ENCODE measurements at places on chromosomes 12 and 14.

DNA sequence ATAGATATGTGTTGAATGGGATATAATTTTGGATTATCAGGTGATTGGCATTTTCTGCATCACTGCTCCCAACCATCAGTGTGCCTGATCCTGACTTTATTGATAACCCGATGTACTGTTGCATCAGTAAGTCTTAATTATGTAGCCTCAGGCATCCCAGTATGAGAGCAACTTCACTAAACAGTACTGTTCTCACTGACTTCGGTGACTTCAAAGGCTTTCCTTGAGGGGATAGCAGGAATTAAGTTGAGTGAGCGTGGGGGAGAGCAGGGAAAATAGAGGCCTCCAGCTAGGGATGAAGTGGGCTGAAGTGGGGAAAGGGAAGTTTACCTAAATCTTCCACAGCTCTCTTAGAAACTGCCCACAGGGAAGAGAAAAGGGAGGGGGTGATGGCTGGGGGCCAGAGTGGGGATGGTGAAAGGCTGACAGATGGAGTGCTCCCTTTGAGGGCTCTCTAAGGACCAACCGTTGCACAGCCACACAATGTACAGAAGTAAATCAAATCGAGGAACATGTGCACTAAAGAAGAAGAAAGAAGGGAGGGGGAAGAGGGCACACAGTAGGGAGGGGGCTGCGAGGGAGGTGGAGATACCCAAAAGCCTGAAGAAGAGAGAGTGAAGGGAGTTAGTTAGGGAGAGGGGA is 10.7 kb upstream of the NEUROD4 start:
- no peak for DNase-seq

DNA sequence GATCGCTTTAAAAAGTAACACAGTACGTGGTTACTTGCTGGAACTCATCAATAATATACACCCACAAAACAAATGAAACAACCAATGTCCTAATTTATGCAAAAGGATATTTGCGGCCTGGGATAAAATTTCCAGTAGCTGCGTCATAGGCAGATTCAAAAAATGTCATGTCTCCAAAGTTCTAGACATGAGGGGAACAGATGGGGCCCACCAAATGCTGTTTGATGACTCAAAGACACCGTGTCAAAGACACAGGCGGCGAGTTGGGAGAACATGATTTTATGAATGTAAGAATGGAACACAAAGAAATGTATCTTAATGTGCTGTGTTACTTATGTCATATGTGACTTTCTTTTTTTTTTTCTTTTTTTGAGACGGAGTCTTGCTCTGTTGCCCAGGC is 34.3 kb upstream of the NCOR2 start:
- no peak for DNase-seq

DNA sequence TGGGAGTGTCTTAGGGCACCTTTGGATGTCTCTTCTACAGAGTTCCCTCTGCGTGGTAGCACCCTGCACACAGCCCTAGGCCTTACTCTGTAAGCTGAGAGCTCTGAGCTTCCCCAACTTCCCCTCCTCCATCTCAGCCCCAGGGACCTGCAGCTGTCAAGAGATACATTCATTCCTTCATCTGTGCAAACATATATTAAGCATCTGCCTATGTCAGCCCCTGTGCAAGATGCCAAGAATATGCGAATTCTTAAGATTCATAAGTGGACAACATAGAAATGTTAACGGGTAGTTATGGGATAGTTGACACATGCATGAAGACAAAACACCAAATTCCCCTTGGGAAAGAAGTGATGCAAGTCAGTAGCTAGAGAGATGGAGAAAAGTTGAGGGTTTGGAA is 190.8 kb downstream of the SLC41A2 start:
- no peak for DNase-seq

DNA sequence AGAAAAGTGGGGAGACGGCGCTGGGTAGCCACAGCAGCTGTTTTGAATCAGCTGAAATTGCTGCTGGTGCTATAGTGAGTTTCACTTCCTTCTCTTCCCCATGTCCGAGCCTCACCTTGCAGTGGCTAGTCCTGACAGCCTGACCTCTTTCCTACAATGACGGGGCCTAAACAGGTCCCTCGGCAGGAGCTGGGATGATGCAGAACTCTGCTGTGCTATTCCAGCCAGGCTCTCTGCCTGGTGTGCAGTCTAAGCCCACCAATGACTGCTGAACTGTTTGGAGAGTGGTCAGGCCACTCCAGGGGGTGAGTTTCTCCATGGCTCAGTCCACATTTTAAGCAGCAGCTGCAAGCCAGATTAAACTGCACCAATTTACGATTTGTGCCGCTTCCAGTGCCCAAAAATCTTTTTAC is 207.3 kb downstream of the TTC7B start:
- no peak for DNase-seq

GRCh38 chr12:75322464-75322863 is 7.7 kb downstream of the CAPS2 start:
- DNase-seq, result no peak

DNA sequence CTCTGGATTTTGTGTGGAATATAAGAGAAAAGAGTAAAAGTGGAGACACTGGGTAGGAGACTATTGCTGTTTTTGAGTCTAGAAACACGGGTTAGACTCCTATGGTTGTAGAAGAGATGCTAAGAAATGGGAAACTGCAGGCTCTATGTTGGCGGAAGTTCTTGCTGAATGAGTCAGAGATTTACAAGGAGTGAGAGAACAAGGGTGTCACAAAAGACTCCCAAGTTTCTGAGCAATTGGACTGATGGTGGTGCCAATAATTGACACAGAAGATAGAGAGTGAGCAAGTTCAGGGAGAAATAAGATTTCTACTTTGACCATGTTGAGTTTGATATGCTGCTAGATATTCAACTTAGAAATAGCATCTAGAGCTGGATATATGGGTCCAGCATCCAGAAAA is 2.6 kb upstream of the PRKD1 start:
- DNase-seq, result no peak

DNA sequence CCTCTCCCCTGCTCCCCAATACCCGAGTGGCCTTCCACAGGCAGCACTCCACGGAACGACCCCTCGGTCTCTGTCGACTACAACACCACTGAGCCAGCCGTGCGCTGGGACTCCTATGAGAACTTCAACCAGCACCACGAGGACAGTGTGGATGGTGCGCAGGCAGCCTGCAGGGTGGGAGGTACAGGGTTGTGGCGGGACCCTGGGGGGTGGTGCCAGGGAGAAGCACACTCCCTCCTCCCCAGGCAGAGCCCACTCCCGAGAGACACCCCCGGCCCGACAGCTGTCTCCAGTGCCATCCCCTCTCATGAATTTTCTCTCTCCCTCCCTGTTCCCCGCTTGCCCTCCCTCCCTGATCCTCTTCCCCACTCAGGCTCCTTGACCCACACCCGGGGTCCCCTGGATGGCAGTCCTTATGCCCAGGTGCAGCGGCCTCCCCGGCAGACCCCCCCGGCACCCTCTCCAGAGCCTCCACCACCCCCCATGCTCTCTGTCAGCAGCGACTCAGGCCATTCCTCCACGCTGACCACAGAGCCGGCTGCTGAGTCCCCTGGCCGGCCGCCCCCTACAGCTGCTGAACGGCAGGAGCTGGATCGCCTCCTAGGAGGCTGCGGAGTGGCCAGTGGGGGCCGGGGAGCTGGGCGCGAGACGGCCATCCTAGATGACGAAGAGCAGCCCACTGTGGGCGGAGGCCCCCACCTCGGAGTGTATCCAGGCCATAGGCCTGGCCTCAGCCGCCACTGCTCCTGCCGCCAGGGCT is 9.0 kb downstream of the TNS2 start:
- no peak for DNase-seq

- DNase-seq, result no peak
Measured at GRCh38 chr12:100955139-100955538, 160.6 kb downstream of the ANO4 start.

- no peak for DNase-seq
Measured at GRCh38 chr12:63325757-63326156, 174.8 kb upstream of the AVPR1A start.

DNA sequence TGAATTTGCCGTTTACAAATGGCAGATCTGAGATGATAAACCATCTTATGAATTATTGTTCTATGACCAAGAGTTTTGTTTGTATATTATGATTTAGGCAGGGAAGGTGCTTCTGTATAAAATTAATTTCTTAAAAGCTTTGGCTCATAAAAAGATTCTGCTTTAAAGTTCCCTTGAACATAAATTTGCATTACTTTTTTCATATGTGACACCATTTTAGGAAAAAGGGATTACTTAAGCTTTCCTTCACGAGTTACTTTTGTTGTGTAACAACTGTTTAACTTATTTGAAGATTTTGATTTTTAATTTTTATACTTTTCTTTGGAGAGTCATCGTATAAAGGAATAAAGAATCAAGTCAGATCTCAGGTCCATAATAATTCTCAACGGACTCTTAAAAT is 3.3 kb downstream of the ETNK1 start:
- DNase-seq, result no peak

DNA sequence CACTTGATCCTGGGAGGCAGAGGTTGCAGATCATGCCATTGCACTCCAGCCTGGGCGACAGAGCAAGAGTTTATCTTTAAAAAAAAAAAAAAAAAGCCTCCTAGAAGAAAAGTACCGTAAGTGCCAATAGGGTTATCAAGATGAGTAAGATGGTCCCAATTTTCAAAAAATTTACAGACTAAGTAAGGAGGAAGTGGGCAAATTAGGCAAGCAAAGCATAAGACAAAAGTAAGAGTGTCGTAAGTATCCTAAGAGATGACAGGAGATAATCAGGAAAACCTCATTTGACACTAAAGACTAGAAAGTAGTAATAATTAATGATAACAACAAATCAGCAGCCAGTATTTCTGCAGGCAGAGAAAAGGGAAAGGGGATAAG is 12.2 kb downstream of the PYM1 start:
- DNase-seq, result no peak

GRCh38 chr14:23877538-23878180 is 75.9 kb upstream of the DHRS4 start:
- no peak for DNase-seq

GRCh38 chr12:12017798-12018197 is 52.9 kb upstream of the BCL2L14 start:
- DNase-seq, result no peak

GRCh38 chr14:103109535-103110441 is 13.5 kb upstream of the TNFAIP2 start:
- no peak for DNase-seq

- DNase-seq, result no peak
Measured at GRCh38 chr14:102011631-102012030, 47.3 kb downstream of the DYNC1H1 start.

DNA sequence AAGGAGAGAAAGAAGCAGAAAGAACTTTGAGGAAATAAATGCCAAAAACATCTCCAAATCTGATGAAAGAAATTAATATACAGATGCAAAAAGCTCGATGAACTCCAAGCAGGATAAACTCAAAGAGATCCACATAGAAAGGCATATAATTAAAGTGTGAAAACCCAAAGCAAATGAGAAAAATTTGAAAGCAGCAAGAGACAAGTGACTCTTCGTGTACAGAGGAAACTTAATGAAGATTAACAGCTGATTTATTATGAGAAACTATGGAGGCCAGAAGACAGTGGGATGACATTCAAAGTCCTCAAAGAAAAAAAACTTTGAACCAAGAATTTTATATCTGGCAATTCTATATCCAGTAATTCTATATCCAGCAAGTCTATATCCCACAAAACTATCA is 163.0 kb upstream of the TMCC3 start:
- DNase-seq, result no peak

- DNase-seq, result no peak
Measured at GRCh38 chr14:103382376-103382775, 2.8 kb upstream of the MARK3 start.
